NCI-H1417 treated with DMSO at 0.1 percent for 48 hours (cell line): ENCODE measurements at places on chromosomes 6 and 20.

GRCh38 chr20:1776681-1777475, 118.3 kb upstream of the SIRPA start:
- no peak for DNase-seq

- DNase-seq = no peak
These were observed 18.2 kb downstream of the TMEM244 start for GRCh38 chr6:129842881-129843409.

DNA sequence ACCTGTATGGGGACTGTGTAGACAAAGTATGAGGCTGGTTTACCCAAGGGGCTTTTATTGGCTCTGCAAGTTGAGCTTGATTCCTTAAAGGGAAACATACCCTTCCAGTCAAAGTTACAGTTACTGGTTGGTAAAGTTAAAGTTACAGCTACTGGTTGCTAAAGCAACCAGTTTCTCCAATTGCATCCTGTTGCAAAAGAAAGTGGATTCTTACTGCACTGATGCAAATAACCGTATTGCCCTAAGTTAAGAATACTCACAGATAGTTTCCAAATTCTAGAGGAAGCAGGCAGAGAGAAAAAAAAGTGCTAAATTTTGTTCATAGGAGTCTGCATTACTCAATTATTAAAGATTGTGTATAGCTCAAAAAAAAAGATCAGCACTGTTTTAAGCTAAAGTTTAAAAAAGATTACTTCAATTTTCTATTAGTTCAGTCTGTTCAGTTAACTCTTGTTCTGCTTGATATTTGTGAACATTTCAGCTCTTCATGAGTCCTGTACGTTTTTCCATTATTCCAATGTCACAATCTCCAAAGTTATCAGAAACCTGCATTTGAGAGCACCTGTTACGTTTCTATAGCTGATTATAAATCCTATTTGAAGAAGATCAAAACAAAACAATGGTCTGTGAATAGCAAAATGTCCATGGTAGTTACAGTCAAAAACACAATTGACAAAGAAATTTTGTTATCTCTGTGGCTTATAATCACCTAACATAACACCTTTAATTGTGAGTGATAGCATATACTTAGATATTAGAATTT, 8.6 kb upstream of the IL22RA2 start:
- no peak for DNase-seq

DNA sequence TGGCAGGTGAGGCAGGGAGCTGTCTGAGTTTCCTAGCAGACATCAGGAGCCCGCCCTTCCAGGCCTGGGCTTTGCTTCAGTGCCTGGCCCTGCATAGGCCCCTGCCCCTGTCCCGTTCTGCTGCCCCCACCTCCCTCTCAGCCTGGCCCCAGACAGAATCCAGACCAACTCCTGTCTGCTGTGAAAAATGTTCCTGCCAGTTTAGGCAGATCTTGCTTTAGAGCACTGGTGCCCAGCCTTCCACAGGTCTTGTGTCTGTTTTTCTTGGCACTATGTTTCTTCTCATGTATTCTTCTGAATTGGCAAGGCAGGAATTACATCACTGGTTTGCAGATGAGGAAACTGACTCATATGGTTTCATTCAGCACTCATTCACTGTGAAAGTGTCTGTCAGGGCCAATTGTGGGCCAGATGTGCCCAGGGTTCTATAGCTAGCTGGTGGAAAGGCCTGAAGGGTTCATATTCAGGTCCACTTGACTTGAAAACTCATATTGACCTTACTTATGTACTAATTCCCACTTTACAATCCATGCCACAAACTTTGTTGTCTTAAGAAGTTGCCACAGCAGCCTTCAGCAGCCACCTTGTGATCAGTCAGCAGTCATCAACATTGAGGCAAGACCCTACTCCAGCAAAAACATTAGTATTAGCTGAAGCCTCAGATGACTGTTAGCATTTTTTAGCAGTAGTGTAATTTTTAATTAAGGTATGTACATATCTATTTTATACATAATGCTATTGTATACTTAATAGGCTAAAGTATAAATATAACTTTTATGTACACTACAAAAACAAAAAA, 40.5 kb downstream of the HLA-F start:
- DNase-seq = no peak

- no peak for DNase-seq
These were observed 23.3 kb downstream of the STK38 start for GRCh38 chr6:36523936-36524499.

GRCh38 chr6:117397536-117398227, 28.1 kb downstream of the ROS1 start:
- no peak for DNase-seq

GRCh38 chr6:42973926-42974325, 5.1 kb downstream of the PEX6 start:
- DNase-seq = no peak

GRCh38 chr6:36739947-36740817, 42.6 kb downstream of the RAB44 start:
- DNase-seq = no peak

DNA sequence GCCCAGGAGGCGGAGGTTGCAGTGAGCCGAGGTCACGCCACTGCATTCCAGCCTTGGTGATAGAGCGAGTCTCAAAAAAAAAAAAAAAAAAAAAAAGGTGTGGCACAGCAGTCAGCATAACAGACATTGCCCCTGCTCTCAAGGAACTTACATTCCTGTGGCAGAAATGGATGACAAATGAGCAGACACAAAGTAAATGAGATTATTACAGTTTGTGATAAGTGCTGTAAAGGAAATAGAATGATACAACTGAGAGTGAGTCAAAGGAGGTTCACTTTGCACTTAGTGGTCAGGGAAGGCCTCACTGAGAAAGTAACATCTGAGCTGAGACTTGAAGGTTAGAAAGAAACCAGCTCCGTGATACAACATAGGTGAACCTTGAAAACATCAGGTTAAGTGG, 36.4 kb downstream of the CEP250 start:
- no peak for DNase-seq

- DNase-seq = no peak
These were observed 13.3 kb upstream of the BEND3 start for GRCh38 chr6:107128577-107128976.

DNA sequence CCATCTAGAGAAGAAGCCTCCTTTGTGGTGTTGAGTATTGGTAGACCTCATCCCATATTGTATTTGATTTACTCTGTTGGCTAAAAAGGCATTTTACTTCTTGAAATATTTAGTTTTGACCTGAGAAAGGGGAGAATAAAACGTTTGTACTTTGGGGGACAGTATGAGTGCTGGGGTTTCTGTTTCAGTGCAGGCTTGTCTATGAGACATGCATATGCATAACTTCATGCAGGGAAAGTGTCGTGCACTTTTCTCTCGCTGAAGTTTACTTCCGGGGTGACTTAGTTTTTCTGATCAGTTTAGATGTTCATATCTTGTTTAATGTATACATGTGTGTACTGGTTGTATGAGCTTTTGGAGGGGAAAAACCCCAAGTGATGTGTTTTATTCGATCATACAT, 59.5 kb downstream of the UTRN start:
- DNase-seq = no peak
